Astrocyte (in vitro differentiated cells and primary cell): ENCODE measurements at places on chromosomes 4 and X. TPM values are rescaled to one million over a fixed set of nuclear protein-coding genes. Genes with fewer than 3 reads are reported as not detected.

Gene RBM46
- not detected in 2 replicates for total RNA-seq

Gene TXLNG
- total RNA-seq, result 8.1 and 9.8 TPM in 2 replicates

Gene MXRA5
- total RNA-seq, result 23.3 and 60.6 TPM in 2 replicates

- H3K4me1 ChIP-seq, result no peaks in the 10 kb centered on the region
- H3K27ac ChIP-seq, result no peak overlapping the region
- no peak overlapping the region for H3K4me3 ChIP-seq
- H3K27me3 ChIP-seq, result no peaks in the 10 kb centered on the region
- H3K36me3 ChIP-seq, result no peaks in the 10 kb centered on the region
These were observed 1.9 kb downstream of the MAGEB1 start for GRCh38 chrX:30248854-30249253.

DNA sequence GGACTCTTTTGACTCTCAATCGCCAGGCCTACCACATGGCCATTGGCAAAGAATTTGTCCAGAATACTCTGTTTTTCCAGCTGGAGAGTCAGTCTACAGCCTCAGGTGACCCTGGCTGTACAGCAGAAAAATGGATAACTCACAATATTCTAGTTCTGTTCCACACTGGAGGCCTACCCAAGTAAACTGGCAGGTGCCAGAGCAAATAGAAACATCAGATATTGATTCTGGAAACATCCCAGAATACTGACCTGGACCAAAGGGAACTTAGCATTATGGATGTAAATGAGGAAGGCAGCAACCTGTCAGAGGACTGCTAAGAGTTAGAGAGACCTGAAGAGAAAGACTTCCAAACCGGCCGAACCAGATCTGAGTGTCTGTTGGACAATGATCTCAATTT is 147.9 kb upstream of the SMAD1 start:
- H3K27me3 ChIP-seq, result no peaks in the 10 kb centered on the region
- no peak overlapping the region for H3K4me3 ChIP-seq
- no peak for DNase-seq
- no peak overlapping the region for H3K27ac ChIP-seq
- H3K36me3 ChIP-seq, result no peaks in the 10 kb centered on the region

- H3K4me1 ChIP-seq, result no peaks in the 10 kb centered on the region
- no peak overlapping the region for H3K4me3 ChIP-seq
- no peaks in the 10 kb centered on the region for H3K27me3 ChIP-seq
- no peak for DNase-seq
- no peaks in the 10 kb centered on the region for H3K36me3 ChIP-seq
- no peak overlapping the region for H3K27ac ChIP-seq
These were observed 405.9 kb upstream of the MAD2L1 start for GRCh38 chr4:120472447-120473131.

DNA sequence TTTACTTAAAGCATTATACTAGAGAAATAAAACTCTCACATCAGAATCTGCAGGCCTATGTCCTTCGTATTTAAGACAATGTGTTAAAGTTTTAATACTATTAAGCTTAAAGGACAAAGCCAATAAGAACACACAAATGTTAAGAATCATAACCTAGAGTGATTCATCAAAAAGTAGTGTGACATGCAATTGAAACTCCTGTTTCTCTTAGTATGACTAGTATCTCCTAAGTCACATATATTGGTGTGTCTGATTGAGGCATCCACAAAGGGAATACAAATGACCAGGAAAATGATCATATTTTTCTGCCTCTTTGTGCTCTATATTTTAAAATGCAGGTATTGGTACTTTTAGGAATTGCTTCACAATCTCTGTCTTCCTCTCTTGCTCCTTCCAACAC is 23.8 kb downstream of the GPRASP3 start:
- no peak for DNase-seq
- H3K27ac ChIP-seq, result no peak overlapping the region
- no peak overlapping the region for H3K4me3 ChIP-seq
- no peaks in the 10 kb centered on the region for H3K36me3 ChIP-seq

DNA sequence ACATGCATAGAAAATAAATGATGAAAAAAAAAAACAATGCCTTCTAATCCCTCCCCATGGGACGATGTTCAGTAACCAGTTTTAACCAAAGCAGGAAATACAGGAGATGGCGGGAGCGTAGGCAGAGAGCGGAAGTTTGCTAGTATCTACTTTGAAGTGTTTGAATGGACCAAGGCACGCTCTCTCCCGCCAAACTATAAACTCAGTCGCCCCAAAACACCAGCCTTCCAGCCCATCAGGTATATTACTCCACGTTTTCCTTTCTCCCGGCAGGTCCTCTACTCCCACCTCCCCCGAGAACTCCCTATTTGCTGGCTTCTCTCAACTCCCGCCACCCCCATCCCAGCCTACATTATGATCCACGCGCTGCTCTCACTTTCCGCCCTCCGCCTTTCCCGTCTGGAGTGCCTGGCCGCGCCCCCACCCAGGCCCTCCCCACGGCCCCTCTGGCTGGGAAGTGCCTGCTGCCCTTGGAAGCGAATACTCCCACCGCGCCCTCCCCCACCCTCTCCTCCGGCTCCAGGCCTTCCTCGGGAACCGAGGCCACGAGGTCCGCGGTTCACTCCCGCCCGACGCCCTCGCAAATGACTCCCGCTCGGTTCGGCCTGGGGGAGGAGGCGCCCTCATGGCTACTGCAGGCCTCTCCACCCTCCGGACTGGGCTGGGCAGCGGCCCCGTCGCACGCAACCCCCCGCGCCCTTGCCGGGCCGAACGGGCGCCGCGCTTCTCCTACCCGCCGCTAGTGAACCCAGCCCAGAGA is 723 bp downstream of the DHX15 start:
- H3K4me3 ChIP-seq, result peak overlapping the region; percentile 86
- peaks cover 4% of the 10 kb centered on the region for H3K36me3 ChIP-seq
- no peaks in the 10 kb centered on the region for H3K27me3 ChIP-seq
- DNase-seq, result peak; percentile 49
- peaks cover 10% of the 10 kb centered on the region for H3K4me1 ChIP-seq
- H3K27ac ChIP-seq, result peak overlapping the region; percentile 99

Gene S100P
- not detected in 2 replicates for total RNA-seq

DNA sequence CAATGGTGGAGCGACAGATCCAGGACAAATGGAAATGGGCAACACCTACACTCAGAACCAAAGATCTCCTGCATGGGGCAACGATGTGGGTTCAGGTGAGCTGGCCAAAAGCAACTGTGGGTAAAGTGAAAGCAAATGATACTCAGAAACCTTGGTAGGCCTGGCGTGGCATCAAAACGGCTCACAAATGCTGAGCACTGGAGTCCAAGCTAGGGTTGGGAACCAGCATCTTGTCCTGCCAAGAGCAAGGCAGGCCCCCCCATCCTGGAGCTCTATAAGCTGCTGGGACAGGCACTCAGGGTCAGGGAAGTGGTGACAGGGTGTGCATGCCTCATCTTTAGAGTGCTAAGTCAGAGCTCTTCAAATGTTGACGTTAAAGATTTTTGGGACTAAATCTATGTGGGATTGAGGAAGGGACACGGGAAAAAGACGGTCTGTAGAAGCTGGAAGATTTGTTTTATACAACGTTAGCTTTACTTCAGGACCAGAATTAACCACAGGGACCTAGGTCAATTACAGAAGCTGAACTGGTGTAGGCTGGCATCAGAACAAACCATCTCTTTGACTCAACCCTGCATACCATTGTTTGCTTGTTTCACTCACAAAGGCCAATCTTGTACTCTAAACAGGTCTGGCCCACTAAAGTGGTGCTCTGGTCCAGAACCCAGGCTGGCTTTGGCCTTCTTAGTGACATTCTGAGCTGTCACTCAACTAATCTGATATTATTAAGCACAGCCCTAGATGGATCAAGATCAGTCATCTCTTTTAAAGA is 10.7 kb downstream of the ATP8A1 start:
- H3K4me1 ChIP-seq, result no peaks in the 10 kb centered on the region
- no peaks in the 10 kb centered on the region for H3K27me3 ChIP-seq

GRCh38 chr4:89288430-89288829 is 19.2 kb downstream of the GPRIN3 start:
- H3K27ac ChIP-seq, result no peak overlapping the region
- no peak for DNase-seq
- H3K4me1 ChIP-seq, result no peaks in the 10 kb centered on the region
- no peaks in the 10 kb centered on the region for H3K36me3 ChIP-seq
- no peak overlapping the region for H3K4me3 ChIP-seq

GRCh38 chr4:153940916-153941315 is 152.0 kb upstream of the SFRP2 start:
- no peak overlapping the region for H3K27ac ChIP-seq
- H3K27me3 ChIP-seq, result no peaks in the 10 kb centered on the region
- H3K4me1 ChIP-seq, result no peaks in the 10 kb centered on the region
- H3K36me3 ChIP-seq, result no peaks in the 10 kb centered on the region

DNA sequence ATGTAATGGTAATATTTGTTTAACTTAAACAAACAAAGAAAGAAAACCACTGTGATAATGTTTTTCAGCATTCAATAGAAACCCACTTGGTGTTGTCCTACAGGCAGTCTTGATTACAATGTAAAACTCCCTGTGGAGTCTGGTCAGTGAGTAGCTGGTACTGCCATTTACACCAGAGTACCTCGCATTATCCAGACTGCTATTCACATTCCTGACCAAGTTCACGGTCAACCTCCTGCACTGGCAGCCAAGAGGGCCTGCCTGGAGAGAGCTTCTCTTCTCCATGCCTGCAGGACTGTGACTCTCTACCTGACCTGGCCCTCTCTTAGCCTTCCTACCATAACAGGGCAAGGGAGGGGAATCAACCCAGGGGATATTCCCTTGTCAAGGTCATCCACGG is 2.9 kb upstream of the LONRF3 start:
- H3K27ac ChIP-seq, result no peak overlapping the region
- no peak overlapping the region for H3K4me3 ChIP-seq
- H3K36me3 ChIP-seq, result no peaks in the 10 kb centered on the region
- H3K27me3 ChIP-seq, result peaks cover 27% of the 10 kb centered on the region
- no peaks in the 10 kb centered on the region for H3K4me1 ChIP-seq

GRCh38 chr4:153969542-153969941 is 180.7 kb upstream of the SFRP2 start:
- H3K27me3 ChIP-seq, result no peaks in the 10 kb centered on the region
- H3K27ac ChIP-seq, result no peak overlapping the region
- DNase-seq, result no peak
- H3K4me1 ChIP-seq, result no peaks in the 10 kb centered on the region
- H3K4me3 ChIP-seq, result no peak overlapping the region
- no peaks in the 10 kb centered on the region for H3K36me3 ChIP-seq

Gene CASP3
- total RNA-seq, result 40.0 and 44.8 TPM in 2 replicates

Gene LNX1
- total RNA-seq, result 2.5 and 4.4 TPM in 2 replicates

DNA sequence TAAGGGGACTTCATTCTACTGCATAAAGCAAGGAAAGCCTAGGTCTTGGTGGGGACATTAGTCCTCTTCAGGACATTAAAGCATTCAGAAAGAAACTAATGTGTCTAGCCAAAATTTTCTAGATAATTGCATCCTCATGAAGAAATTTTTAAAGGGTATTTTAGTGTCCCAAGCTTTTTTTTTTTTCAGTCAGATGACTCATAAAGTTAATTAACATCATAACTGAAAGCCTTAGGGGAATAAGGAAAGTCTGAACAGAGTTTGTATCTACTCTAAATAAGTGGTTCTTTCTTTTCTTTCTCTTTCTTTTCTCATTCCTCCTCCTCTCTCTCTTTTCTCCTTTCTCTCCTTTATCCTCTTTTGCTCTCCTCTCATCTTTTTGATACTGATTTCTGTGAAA is 202.4 kb downstream of the ADAMTS3 start:
- no peak overlapping the region for H3K27ac ChIP-seq
- H3K36me3 ChIP-seq, result no peaks in the 10 kb centered on the region
- no peaks in the 10 kb centered on the region for H3K27me3 ChIP-seq
- no peak for DNase-seq

DNA sequence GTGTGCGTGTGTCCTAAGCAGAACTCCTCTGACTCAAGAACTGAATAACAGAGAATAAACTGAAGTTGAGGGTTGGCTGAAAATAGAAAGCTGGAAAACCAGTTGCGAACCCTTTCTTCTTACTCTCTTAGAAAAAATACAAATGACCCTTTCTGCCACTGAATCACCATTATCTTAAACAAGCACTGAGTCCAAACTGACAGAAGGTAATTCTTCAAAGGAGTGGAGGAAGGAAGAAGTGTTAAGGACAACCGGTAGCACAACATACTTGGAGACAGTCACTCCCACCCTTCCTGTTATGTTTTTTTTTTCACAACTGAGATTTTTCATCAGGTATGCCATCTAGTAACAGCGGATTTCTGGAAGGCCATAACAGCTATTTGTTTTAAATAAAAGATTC is 38.1 kb downstream of the HELQ start:
- H3K4me1 ChIP-seq, result no peaks in the 10 kb centered on the region
- H3K27ac ChIP-seq, result no peak overlapping the region
- no peak for DNase-seq
- H3K27me3 ChIP-seq, result no peaks in the 10 kb centered on the region
